Endodermal cell (in vitro differentiated cells): ENCODE measurements at places on chromosomes 11 and 22. TPM values are rescaled to one million over a fixed set of nuclear protein-coding genes. Genes with fewer than 3 reads are reported as not detected.

GRCh38 chr11:115302946-115303703, 201.1 kb downstream of the CADM1 start:
- no peak for DNase-seq
- peaks cover 6% of the 10 kb centered on the region for H3K4me1 ChIP-seq
- no peak overlapping the region for H3K4me3 ChIP-seq

GRCh38 chr22:46810856-46811786, 48.7 kb downstream of the TBC1D22A start:
- peaks cover 5% of the 10 kb centered on the region for H3K4me1 ChIP-seq
- H3K27ac ChIP-seq = no peak overlapping the region
- H3K36me3 ChIP-seq = peaks cover 16% of the 10 kb centered on the region
- DNase-seq = peak; percentile 38
- H3K4me3 ChIP-seq = no peak overlapping the region
- no peaks in the 10 kb centered on the region for H3K27me3 ChIP-seq

- no peak for DNase-seq
- no peak overlapping the region for H3K4me3 ChIP-seq
- H3K27ac ChIP-seq = no peak overlapping the region
- no peaks in the 10 kb centered on the region for H3K4me1 ChIP-seq
- no peaks in the 10 kb centered on the region for H3K27me3 ChIP-seq
- H3K36me3 ChIP-seq = no peaks in the 10 kb centered on the region
Observed at GRCh38 chr11:73396251-73396930, 20.2 kb downstream of the RELT start.

- H3K4me3 ChIP-seq = no peak overlapping the region
- no peaks in the 10 kb centered on the region for H3K27me3 ChIP-seq
- H3K27ac ChIP-seq = no peak overlapping the region
Observed at GRCh38 chr22:47337161-47337621, 574.7 kb downstream of the TBC1D22A start.

DNA sequence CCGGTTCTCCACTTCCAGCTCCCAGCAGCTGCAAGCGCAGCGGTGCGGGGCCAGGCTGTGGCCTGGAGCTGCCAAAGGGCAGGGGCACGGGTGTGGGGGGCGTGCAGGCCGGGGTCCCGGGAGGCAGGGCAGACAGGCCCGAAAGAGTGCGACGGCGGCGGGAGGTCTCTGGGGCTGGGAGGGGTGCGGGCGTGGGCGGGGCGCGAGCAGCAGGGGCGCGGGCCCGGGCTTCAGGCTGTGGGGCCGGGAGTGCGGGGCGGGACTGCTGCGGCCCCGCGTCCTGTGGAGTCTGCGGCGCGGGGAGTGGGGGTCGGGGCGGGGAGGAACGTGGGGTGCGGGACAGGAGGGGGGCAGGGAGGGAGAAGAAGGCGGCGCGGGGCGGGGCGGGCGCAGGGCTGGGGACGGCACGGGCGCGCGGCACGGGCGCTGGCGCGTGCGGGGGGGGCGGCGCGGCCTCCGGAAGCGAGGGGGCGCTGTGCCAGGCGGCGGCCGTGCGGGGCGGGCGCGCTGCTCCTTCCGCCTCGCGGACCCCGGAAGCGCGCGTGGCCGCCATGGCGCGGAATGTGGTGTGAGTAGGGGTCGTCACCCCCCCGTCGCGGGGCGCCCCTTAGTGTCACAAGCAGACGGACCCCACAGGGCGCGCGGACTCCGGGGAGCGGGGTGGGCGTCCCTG, at the start of gene MRPL23:
TSS of gene MRPL23 (plus strand) at position 521 of the 673 bp plus-strand sequence. CDS start at position 552, 31 bp downstream.
- no peak within 1 kb of the TSS for H3K27ac ChIP-seq
- DNase-seq = no peak
- no peaks in the 10 kb centered on the region for H3K36me3 ChIP-seq

- peak; percentile 51 for DNase-seq
- H3K27me3 ChIP-seq = no peaks in the 10 kb centered on the region
- no peaks in the 10 kb centered on the region for H3K36me3 ChIP-seq
- H3K27ac ChIP-seq = no peak overlapping the region
- H3K4me3 ChIP-seq = no peak overlapping the region
Observed at GRCh38 chr11:112357488-112357887, 96.8 kb upstream of the PLET1 start.

GRCh38 chr11:36002196-36002595, 58.3 kb downstream of the LDLRAD3 start:
- H3K4me3 ChIP-seq = no peak overlapping the region
- H3K36me3 ChIP-seq = no peaks in the 10 kb centered on the region
- H3K27ac ChIP-seq = peak overlapping the region; percentile 92

DNA sequence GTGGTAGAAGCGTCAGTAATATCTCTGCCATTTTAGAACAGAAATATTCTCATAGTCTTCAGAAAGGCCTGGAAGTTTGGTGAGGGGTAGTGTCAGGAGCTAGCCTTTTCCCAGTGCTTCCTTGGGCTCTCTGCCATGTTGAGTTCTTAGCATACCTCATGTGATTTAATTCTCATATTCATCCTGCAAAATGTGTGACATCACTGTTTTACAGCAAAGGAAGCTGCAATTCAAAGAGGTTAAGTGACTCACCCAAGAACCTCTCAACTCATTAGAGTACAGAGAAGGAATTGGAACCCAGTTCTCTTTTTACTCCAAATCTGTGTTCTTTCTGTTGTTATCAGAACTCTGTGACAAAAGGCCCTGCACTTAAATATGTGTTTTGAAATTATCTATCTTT, 72.1 kb downstream of the RNF169 start:
- DNase-seq = no peak
- peaks cover 60% of the 10 kb centered on the region for H3K36me3 ChIP-seq
- no peaks in the 10 kb centered on the region for H3K27me3 ChIP-seq
- peaks cover 14% of the 10 kb centered on the region for H3K4me1 ChIP-seq
- H3K4me3 ChIP-seq = no peak overlapping the region

DNA sequence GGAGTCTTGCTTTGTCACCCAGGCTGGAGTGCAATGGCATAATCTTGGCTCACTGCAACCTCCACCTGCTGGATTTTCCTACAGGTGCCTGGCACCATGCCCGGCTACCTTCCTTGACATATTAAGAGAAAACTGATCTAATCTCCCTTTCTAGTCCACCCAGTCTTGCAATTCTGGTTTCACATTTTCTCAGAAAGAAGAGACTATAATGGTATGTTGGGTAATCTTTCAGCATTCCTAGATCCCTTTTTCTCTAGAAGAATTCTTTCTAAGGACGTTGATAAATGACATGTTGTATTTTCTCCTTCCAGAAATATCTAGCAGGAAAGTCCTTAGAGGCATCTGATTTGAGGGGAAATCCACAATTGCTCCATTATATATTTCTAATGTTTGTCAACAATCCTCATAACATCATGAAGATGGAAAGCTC, 10.4 kb upstream of the HSPA8 start:
- H3K36me3 ChIP-seq = peaks cover 73% of the 10 kb centered on the region
- no peak overlapping the region for H3K27ac ChIP-seq
- no peak overlapping the region for H3K4me3 ChIP-seq
- no peaks in the 10 kb centered on the region for H3K27me3 ChIP-seq

DNA sequence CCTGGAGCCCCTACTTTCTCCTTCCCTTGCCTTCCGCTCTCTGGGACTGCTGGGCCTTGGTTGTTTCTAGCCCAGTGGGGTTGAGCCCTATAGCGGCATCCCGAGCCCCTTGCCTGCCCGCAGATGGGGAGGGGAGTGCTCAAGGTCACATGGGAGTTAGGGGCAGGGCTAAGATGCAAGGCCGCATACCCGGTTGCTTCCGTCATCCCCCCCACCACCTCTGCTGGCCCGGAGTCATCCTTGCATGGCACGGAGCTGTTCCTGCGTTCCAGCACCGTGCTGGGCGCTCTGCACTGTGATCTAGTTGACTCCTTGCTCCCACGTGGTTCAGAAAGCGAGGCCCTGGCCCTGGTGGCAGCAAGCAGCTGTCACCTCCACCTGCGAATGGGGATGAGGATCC, 18.0 kb downstream of the FLRT1 start:
- no peak overlapping the region for H3K4me3 ChIP-seq
- H3K36me3 ChIP-seq = no peaks in the 10 kb centered on the region
- DNase-seq = peak; percentile 90
- H3K27ac ChIP-seq = no peak overlapping the region
- no peaks in the 10 kb centered on the region for H3K27me3 ChIP-seq

DNA sequence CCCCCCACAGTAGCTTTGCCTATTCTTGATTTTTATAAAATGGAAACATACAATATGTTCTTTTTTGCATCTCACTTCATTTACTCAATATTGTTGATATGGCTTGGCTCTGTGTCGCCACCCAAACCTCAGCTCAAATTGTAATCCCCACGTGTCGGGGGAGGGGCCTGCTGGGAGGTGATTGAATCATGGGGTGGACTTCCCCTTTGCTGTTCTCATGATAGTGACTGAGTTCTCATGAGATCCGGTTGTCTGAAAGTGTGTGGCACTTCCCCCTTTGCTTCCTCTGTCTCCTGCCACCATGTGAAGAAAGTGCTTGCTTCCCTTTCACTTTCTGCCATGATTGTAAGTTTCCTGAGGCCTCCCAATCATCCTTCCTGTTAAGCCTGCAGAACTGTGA, 431.3 kb downstream of the MN1 start:
- no peaks in the 10 kb centered on the region for H3K36me3 ChIP-seq
- no peak for DNase-seq
- no peak overlapping the region for H3K27ac ChIP-seq
- no peak overlapping the region for H3K4me3 ChIP-seq
- no peaks in the 10 kb centered on the region for H3K4me1 ChIP-seq
- H3K27me3 ChIP-seq = peaks cover 8% of the 10 kb centered on the region

- no peak for DNase-seq
- H3K27ac ChIP-seq = no peak overlapping the region
- peaks cover 59% of the 10 kb centered on the region for H3K36me3 ChIP-seq
Observed at GRCh38 chr22:30615543-30615954, 8.6 kb downstream of the TCN2 start.

GRCh38 chr22:20580611-20581502, 73.4 kb downstream of the MED15 start:
- no peak for DNase-seq
- peaks cover 66% of the 10 kb centered on the region for H3K36me3 ChIP-seq
- H3K4me3 ChIP-seq = no peak overlapping the region
- H3K27ac ChIP-seq = no peak overlapping the region

- DNase-seq = peak; percentile 57
- H3K36me3 ChIP-seq = no peaks in the 10 kb centered on the region
- H3K27me3 ChIP-seq = no peaks in the 10 kb centered on the region
- no peaks in the 10 kb centered on the region for H3K4me1 ChIP-seq
Observed at GRCh38 chr11:16912692-16913111, 101.5 kb downstream of the PLEKHA7 start.

DNA sequence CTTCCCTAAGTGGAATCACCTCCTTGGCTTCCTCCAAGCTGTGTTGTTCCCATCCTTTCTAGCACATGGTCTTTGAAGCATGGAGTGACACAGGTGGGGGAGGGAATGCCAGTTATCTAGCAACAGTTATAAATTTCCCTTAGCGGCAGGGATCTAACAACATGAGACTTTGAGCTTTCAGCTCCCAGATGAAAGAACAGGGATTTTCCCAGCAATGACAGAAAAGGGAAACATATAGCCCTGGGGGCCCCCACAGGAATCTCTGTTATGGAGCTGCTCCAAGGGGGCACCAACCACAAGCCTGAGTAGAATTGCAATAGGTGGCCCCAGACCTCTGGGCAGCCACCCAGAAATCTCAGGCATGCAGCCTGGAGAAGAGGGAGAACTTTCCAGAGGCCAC, 163.0 kb downstream of the GRIK4 start:
- no peak overlapping the region for H3K4me3 ChIP-seq
- H3K4me1 ChIP-seq = no peaks in the 10 kb centered on the region
- no peaks in the 10 kb centered on the region for H3K36me3 ChIP-seq
- DNase-seq = no peak
- H3K27me3 ChIP-seq = no peaks in the 10 kb centered on the region
- no peak overlapping the region for H3K27ac ChIP-seq

- H3K4me1 ChIP-seq = no peaks in the 10 kb centered on the region
- H3K27ac ChIP-seq = no peak overlapping the region
- H3K4me3 ChIP-seq = no peak overlapping the region
- no peak for DNase-seq
Observed at GRCh38 chr11:95700471-95700817, 89.1 kb downstream of the FAM76B start.

DNA sequence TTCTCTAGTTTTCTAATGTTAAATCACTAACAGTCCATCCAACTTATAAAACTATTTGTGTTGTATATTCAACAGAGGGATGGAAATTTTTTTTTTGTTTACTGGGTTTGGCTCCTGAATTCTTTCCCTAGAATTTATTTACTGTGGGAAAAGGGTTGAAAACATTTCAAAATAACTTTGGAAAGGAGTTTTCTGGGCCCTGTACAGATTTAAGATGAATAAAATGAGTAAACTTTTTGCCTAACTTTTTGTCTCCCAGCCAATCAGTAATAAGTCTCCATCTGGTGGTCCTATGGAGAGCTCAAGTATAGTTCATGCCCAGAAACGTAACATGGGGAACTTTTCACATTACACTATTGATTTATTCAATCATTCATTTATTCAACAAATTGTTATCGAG, 16.7 kb upstream of the PRSS23 start:
- no peak overlapping the region for H3K4me3 ChIP-seq
- H3K36me3 ChIP-seq = no peaks in the 10 kb centered on the region
- no peak overlapping the region for H3K27ac ChIP-seq
- H3K27me3 ChIP-seq = peaks cover 6% of the 10 kb centered on the region
- DNase-seq = no peak

DNA sequence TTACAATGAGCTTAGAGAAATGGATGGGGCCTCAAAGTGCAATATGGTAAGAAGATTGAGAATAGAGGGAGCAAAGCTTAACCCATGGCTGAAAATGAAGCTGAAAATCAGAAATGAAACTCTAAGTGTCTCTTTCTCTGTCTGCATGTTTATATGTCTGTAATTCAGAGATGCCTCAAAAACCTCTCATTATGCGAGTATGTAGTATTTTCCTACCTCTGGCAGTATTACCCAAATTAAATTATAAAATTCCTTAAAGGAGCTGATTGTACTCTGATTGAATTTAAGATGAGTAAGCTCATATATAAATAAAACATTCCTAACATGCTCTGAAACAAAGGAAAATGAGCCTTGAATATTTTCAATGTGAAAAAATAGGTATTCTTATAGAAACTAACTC, 39.8 kb upstream of the PRSS23 start:
- H3K4me1 ChIP-seq = no peaks in the 10 kb centered on the region
- no peaks in the 10 kb centered on the region for H3K36me3 ChIP-seq

CYP2D6 gene
- 8.3 and 10.9 TPM in 2 replicates for total RNA-seq

SMTNL1 gene
- 0.22 and 0.36 TPM in 2 replicates for total RNA-seq

RIC3 gene
- 19.9 and 25.3 TPM in 2 replicates for total RNA-seq

OR6A2 gene
- total RNA-seq = 0.09 to 0.21 TPM (median 0.16 TPM) in 3 replicates

CPT1B gene
- total RNA-seq = 53.8 to 85.6 TPM (median 83.5 TPM) in 3 replicates

APLNR gene
- total RNA-seq = 3.5 and 4.2 TPM in 2 replicates

TMEM126A gene
- 26.3 to 34.5 TPM (median 33.7 TPM) in 3 replicates for total RNA-seq

PKP3 gene
- total RNA-seq = 33.7 to 45.7 TPM (median 35.4 TPM) in 3 replicates

PGA4 gene
- total RNA-seq = 0.52 and 0.62 TPM in 2 replicates

UPK2 gene
- 0.38 to 0.72 TPM (median 0.68 TPM) in 3 replicates for total RNA-seq

TMPRSS5 gene
- total RNA-seq = 1.0 and 2.8 TPM in 2 replicates
